ENCODE measurements at places on chromosomes 16 and 17. TPM values are rescaled to one million over a fixed set of nuclear protein-coding genes. Genes with fewer than 3 reads are reported as not detected.
A peak's percentile ranks its signal among the peaks of the same experiment; 100 is the strongest.

DNA sequence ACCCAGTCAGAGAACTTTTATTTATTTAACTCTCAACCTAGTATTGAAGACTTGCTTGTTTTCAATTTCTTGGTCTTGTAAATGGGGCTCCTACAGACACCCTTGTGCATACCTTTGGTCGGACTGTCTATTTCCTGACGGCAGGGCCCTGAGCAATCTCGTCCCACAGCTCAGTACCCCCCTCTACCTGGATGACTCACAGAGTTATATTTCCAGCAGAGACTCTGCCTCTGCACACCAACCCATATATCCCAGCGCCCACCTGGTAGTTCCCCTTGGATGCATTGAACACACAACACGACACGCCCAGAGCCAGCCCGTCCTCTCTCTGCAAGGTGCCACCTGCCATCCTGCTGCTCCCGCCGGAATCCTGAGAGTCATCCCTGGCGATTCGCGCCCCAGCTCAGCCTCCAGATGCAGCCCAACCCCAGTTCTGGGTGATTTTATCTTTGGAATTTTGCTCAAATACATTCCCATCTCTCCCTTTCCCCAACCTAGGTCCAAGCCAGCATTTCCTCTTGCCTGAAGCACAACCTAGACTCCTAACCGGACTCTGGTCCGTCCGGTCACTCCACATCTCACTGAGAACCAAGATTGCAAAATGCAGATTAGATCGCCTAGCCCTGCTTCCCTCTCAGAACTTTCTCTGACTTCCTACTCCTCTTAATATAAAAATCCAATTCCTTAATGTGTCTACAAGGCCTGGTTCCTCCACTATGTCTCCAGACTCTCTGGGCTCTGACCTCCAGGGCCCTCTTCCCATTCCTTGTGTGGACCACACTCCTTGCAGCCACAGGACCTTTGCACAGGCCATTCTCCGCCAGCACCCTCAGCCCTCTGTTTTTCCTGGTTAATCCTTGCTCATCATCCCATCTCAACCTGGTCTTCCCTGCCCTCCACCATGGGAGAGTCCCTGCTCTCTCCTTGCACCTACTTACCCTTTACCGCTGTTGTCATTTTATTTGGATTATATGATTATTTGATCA is 129.2 kb downstream of the SEC14L1 start:
- peaks cover 20% of the 10 kb centered on the region for H3K27me3 ChIP-seq
- DNase-seq, result no peak
- no peaks in the 10 kb centered on the region for H3K36me3 ChIP-seq
- no peak overlapping the region for H3K4me3 ChIP-seq

DNA sequence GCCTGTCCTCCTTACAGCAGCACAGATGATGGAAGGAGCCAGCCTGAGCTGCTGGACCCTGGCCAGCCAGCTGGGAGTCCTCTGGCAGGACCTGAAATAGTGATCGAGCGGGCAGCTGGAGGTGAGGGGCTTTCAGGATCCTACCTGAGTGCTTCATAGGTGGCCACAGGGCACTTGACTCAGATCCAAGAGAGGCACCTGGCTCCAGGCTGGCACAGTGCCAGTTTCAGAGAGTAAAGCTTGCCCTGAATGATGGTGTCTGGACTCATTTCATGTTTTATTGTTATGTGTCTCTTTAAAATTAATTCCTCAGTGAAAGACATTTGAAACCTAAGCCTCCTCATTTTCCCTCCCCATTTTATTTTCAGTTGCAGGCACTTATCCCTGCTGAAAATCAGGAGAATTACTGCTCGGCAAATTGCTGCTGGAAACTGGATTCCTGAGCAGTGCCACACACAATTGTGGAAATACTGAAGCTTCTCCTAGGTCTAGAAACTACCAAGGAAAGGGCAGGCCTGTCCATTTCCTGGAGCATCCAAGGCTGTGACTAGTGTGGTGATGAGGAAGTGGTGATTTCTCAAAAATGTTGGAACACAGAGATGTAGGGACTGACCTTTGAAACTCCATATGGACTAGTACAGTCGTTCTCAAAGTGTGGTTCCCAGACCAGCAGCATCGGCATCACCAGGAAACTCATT is 16.1 kb upstream of the ADAMTS18 start:
- no peak overlapping the region for H3K27ac ChIP-seq
- no peaks in the 10 kb centered on the region for H3K4me1 ChIP-seq
- no peaks in the 10 kb centered on the region for H3K27me3 ChIP-seq

DNA sequence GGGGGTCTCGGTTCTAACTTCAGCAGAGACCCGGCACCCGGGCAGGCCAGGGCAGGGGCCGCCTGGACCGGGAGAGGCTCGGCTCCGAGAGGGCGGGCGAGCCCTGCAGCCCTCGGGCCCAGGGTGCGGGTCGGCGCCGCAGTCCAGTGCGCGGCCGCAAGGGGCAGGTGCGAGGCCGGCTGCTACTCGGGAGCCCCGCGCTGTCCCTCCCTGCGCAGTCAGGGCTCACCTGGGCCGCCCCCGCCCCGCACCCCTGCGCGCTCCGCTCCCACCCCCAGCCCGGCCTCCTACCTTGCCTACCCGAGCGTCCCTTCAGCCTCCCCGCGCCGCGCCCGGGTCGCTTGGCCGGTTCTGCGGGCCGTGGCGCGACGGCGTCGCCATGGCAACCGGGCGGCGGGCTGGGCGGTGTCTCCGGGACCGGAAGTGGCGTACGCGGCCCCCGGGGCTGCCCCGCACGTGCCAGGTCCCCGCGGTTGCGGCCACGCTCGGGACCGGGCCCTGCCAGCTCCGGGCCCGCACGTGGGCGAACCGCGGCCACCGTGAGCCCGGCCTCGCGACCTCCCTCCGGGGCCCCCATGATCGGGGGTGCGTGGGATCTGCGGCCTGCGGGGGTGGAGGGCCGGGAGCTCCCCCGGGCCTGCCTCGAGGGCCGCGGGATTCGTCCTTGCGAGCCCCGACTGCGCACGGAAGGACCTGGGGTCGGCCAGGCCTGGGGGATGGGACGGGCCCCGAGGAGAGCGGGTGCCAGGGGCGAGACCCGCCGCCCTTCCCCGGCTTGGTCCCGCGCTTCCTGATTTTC is at the start of gene CYB561:
CYB561 (minus strand) TSS at position 353 of the 799 bp plus-strand sequence. CDS start 8,759 bp downstream, outside the sequence.
- peaks cover 3% of the 10 kb centered on the region for H3K27me3 ChIP-seq
- DNase-seq, result peak; percentile 70
- H3K27ac ChIP-seq, result peak within 1 kb of the TSS; percentile 75

ZP2 gene
- not detected for total RNA-seq

GRCh38 chr16:27251541-27252205 is 16.9 kb downstream of the NSMCE1 start:
- peak; percentile 38 for DNase-seq
- H3K4me1 ChIP-seq, result peaks cover 66% of the 10 kb centered on the region
- no peak overlapping the region for H3K4me3 ChIP-seq
- no peak overlapping the region for H3K27ac ChIP-seq
- no peaks in the 10 kb centered on the region for H3K27me3 ChIP-seq

DNA sequence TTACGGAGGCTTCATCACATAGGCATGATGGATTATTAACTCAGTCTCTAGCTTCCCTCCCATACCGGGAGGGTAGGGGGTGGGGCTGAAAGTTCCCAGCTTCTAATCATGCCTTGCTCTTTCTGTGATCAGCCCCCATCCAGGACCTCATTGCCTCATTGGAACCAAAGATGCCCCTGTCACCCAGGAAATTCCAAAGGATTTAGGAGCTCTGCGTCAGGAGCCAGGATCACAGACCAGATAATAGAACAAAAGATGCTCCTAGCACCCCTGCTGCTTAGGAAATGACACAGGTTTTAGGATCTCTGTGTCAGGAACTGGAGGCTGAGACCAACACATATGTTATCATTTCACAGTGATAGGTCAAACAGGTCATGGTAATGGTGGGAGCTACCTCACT is 9.7 kb downstream of the USB1 start:
- no peaks in the 10 kb centered on the region for H3K4me1 ChIP-seq
- no peaks in the 10 kb centered on the region for H3K27me3 ChIP-seq
- peaks cover 26% of the 10 kb centered on the region for H3K36me3 ChIP-seq
- no peak overlapping the region for H3K27ac ChIP-seq
- DNase-seq, result no peak

TPSAB1 gene
- not detected for total RNA-seq

- H3K36me3 ChIP-seq, result no peaks in the 10 kb centered on the region
- no peaks in the 10 kb centered on the region for H3K27me3 ChIP-seq
- no peaks in the 10 kb centered on the region for H3K4me1 ChIP-seq
- H3K27ac ChIP-seq, result no peak overlapping the region
- H3K4me3 ChIP-seq, result no peak overlapping the region
- no peak for DNase-seq
Measured at GRCh38 chr16:35525979-35526590, 2066.7 kb downstream of the TP53TG3F start.

HOXB5 gene
- not detected for total RNA-seq

DNA sequence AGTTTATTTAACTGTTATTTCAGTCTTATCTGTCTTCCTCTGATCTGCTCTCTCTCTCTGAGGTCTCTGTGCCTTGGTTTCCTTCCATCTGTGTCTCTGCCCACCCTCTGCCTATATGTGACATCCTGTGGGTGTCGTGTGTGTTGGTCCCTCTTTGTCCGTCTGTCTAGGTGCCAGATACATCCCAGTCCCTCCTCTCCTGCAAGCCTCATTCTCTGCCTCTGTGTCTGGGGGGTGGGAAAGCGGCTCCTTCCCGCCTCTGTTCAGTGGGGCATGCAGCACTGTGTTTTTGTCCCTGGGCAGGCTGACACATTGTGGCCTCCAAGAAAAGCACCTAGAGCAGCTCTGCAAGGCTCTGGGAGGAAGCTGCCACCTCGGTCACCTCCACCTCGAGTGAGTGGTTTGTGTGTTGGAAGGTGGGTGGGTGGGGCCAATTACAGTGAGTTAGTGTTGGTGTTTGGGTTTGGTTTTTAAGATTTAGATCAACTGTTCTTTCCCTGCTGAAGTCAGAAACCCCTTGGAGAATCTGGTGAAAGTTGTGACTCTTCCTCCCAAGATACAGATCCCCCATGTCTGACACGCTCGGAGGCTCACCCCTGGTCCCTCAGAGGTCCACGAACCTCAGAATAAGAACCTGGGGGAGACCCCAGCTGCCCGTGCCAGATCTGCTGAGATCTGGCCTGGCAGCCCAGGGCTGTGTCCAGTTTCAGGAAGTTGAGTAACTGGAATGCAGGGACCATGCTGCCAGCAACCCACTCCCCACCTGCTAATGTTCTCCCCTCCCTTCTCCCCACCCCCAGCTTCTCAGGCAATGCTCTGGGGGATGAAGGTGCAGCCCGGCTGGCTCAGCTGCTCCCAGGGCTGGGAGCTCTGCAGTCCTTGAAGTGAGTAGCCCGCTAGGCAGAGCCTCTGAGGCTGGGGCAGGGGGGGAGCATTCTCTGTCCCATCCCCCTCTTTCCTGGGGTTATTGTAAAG is 50.9 kb upstream of the CPNE2 start:
- peak overlapping the region; percentile 97 for H3K27ac ChIP-seq
- DNase-seq, result peak; percentile 94
- no peaks in the 10 kb centered on the region for H3K27me3 ChIP-seq
- H3K4me3 ChIP-seq, result peak overlapping the region; percentile 63
- H3K36me3 ChIP-seq, result peaks cover 65% of the 10 kb centered on the region
- peaks cover 78% of the 10 kb centered on the region for H3K4me1 ChIP-seq

- H3K4me1 ChIP-seq, result peaks cover 14% of the 10 kb centered on the region
- no peaks in the 10 kb centered on the region for H3K27me3 ChIP-seq
- no peak for DNase-seq
Measured at GRCh38 chr16:46582313-46582712, 38.9 kb downstream of the SHCBP1 start.

DNA sequence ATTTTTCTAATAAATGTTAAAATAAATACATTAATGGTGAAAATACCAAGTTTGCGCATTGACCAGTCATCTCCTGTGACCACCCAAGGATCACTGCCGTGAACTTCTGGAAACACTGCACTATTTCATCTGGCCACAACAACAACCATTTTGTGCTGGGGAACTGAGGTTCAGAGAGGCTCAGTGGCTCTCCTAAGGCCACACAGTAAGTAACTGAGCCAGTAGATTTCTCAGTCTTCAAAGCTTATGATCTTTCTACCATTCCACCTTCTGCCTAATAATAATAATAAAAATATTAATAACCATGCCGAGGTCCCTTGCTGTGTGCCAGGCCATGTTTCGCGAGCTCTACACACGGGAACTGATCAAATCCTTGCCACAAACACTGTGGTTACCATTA is 182.0 kb downstream of the IRF8 start:
- no peak for DNase-seq
- H3K4me1 ChIP-seq, result peaks cover 2% of the 10 kb centered on the region
- H3K36me3 ChIP-seq, result no peaks in the 10 kb centered on the region
- peaks cover 8% of the 10 kb centered on the region for H3K27me3 ChIP-seq
- no peak overlapping the region for H3K4me3 ChIP-seq
- H3K27ac ChIP-seq, result no peak overlapping the region

MEOX1 gene
- 0.54 TPM for total RNA-seq

KREMEN2 gene
- total RNA-seq, result 0.35 TPM

GRCh38 chr17:20979792-20980083 is 63.1 kb downstream of the USP22 start:
- DNase-seq, result no peak
- no peak overlapping the region for H3K4me3 ChIP-seq
- H3K4me1 ChIP-seq, result no peaks in the 10 kb centered on the region
- no peak overlapping the region for H3K27ac ChIP-seq
- H3K27me3 ChIP-seq, result peaks cover 14% of the 10 kb centered on the region
- H3K36me3 ChIP-seq, result no peaks in the 10 kb centered on the region
